Retinal pigment epithelial cell (primary cell): ENCODE measurements at places on chromosomes 7 and 10.

- DNase-seq, result no peak
Measured at GRCh38 chr7:143383642-143383957, 2.5 kb downstream of the ZYX start.

DNA sequence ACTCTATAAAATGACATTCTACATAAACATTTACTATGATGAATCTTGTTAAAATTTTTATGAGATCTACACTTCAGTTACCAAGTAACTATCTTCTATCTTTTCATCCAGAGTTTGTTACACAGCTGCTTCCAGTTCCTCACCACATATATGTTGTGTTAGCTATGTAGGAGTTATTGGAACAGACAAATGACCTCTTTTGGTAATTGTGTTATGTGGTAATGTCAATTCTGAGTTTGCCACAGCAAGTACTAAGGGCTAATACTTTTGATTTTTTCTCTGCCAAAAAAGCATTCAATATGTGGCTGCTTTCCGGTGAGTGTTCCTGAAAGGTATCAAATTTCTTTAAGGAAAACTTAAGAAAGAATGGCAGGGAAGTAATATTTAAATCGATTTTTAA, 573.9 kb upstream of the PCDH15 start:
- DNase-seq, result no peak

DNA sequence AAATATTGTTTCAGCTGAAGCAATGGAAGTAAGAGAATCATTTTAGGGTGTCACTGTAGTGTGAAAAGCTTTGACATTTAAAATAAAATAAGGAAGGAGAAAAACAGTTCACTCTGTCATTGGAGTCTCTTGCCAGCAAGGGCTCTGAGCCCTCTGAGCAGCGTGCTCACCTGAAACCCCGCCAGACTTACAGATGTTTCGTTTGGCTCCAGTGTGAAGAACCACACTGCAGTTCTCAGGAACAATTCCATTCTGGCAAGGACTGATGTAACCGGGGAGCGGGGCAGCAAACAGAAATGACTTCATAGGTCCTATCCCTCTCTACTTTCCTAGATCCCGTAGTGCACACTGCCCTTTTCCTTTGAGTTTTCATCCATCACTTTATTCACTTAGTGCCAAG, 164.3 kb downstream of the CELF2 start:
- DNase-seq, result no peak

DNA sequence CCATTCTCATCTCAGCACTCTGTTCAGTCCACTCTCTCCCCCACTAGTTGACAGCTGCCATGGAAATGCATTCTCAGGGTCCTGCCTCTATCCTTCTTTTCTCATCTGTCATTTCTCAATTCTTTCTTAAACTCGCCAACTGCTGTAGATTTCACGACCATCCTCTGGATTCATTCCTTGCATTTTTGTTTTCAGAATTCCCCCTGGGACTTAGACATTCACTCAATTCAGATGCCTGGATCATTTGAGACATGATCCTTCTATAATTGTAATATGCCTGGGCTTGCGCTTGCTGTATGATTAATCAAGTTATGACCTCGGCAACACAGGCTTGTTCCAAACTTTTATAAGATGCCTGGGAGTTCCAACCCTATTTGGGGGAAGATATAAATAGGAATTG, 104.5 kb downstream of the RAB11FIP2 start:
- DNase-seq, result no peak

GRCh38 chr10:33418301-33418700, 83.8 kb upstream of the NRP1 start:
- DNase-seq, result no peak

DNA sequence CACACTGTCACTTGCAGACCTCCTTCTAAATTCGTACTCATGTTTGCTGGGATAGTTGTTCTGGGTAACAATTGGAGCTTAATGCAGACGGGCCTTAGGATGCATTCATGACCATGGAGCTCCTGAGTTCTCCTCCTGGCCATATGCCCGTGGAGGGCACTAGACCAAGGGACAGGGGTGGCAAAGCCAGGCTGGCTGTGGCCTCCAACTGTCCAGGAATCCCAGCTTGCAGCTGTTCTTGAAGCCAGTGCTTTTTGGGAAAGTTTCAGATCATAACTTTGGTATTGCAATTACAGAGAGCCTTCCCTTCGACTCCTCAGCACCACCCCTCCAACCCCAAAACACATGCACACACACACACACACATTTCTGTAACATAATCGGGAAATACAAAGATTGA, 30.6 kb downstream of the ANTXRL start:
- no peak for DNase-seq

DNA sequence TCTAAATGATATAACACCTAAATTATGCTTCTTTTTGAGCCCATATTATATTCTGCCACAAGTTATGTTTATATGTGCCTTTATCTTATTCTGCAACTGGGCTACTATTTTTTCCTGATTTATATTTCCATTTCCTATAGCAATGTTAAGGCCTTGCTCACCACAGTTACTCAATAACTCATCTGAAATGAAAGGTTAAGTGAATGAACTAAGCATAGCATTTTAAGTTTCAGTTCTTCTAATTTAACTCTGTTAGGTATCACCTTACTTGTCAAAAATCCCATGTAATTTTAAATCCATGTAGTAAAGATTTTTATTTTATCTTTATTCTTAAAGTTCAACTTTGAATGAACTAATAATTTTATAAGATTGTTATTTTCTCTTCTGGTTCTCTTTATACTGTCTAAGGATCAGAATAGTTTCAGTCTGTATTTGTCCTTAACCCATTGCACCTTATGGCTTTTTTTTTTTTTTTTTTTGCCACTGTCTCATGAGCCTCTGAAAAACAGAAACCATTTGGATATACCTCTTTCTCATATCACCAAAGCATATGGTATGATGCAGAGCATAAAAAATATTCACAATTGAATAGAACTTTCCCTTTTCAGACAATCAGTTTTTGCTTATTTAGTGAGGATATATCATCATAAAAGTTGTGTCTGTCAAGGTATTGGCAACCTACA, 301.8 kb upstream of the ZWINT start:
- no peak for DNase-seq

- DNase-seq, result no peak
Measured at GRCh38 chr7:101466871-101467270, 104.2 kb downstream of the COL26A1 start.

- DNase-seq, result peak; percentile 64
Measured at GRCh38 chr10:75959209-75959608, 527.8 kb downstream of the LRMDA start.

DNA sequence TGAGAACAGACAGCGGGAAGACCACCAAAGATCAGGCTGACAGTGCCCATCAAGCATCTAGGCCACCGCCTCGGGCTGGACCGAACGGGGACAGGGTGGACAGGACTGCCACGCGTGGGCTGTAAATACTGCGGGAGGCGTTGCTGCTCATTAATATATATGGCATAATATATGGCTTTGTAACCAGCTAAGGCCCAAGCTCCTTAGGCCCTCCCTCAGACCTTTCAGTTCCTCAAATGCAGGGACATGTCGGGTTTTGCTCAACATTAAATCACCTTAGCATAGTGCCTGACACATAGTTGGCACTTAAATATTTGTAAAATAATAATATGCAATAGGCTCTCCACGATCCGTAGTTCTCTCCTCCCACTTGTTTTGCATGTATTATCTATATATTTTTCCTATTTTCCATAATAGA, 402 bp upstream of the TMEM168 start:
- DNase-seq, result no peak

DNA sequence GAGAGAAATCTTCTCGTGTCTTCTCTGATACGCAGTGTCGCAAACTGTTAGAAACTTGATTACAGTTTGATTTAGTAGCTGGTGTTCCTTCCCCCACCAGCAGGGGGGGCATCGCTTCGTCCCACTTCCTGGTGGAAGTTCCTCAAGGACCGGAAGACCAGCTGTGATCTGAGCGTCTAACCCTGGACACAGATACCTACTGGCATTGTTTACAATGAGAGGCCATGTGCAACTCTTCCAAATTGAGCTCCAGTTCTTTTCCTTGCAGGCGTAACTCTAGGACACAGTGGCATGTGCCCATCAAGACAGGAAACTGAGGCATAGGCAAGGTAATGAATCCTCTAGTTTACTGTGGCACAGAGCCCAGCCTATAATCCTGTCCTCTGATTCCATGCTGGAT, 219.0 kb downstream of the CCDC3 start:
- DNase-seq, result no peak

GRCh38 chr10:7458556-7458955, 47.7 kb upstream of the SFMBT2 start:
- no peak for DNase-seq

GRCh38 chr10:36721871-36722270, 403.5 kb upstream of the ANKRD30A start:
- DNase-seq, result no peak

DNA sequence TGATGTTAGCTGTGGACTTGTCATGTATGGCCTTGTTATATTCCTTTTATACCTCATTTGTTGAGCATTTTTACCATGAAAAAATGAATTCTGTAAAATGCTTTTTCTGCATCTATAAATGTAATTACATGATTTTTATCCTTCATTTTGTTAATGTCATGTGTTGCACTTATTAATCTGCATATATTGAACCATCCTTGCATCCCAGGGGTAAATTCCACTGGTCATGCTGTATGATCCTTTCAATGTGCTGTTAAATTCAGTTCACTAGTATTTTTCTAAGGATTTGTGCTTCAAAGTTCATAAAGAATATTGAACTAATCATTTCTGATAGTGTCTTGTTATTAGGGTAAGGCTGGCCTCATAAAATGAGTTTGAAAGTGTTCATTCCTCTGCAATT, 31.9 kb upstream of the AHR start:
- no peak for DNase-seq

GRCh38 chr7:2200584-2200980, 32.2 kb downstream of the MAD1L1 start:
- no peak for DNase-seq

- DNase-seq, result no peak
Measured at GRCh38 chr7:44634839-44635591, 28.6 kb downstream of the OGDH start.

DNA sequence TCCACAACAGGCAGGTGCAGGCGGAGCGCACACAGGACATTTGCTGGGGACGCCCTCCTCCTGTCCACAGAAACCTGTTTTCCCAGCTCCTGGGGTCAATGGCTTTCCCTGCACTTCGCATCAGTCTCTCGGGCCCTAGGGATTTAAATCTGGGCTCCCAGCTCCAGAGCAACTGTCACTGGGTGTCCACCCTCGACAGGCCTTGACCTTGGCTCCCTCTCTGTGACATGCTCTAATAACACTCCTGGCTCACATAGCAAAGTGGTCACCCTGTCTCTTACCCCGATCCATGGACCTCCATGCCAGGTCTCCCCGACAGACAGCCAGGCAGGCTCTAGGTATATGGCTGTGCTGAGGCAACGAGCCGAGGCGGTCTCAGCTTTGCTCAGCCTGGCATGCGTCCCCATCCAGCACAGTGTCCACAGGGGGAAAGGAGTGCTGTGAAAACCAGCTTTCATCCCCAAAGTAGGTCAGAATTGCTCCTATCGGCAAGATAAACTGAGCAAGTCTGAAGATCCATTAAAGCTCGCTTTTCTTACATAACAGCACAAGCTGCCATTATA, 195.6 kb downstream of the TNS3 start:
- DNase-seq, result no peak

DNA sequence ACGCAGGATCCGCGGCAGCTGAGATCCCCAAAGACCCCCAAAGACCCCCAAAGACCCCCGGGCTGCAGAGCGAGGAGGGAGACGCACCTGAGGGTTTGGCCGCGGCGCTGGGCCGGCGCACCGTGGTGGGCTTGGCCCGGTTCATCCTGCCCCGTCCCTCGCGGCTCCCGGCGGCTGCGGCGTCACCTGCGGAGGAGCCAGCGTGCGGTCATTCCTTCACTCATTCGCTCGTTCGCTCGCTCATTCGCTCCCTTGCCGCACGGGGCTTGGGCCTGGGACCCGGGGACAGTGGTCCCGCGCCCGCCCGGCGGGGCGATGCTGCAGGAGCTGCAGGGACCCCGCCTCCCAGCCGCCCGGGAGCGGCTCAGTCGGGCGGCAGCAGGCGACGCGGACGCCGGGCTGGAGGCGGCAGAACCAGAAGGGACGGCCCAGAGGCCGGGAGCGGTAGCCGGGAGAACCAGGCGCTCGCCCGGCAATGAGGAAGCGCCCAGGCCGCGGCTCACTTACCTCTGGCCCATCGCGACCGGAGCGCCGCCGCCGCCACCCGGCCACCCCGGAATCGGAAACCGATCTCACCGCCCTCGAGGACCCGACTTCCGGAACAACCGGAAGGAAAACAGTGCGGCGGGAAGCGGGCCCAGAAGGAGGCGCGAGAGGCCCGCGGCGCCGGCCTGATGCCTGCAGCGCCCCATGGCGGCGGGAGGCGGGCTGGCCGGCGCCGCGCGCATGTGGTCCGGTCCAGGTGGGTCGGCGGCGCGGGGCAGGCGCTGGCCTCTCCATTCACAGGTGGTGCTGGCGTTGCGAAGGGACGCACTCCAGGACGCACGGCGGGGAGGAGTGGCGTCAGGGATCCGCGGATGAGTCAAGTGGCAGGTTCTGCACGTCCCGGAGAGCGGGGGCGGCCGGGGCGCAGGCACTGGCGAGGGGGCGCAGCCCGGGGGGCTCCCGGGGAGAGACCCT, at the start of gene INTS1:
INTS1 (minus strand) TSS at position 574 of the 960 bp plus-strand sequence; CDS start at position 145, 429 bp downstream.
- DNase-seq, result peak; percentile 52

GRCh38 chr7:33774762-33775523, 130.4 kb upstream of the BMPER start:
- peak; percentile 63 for DNase-seq

GRCh38 chr7:20449176-20449575, 118.5 kb downstream of the ITGB8 start:
- no peak for DNase-seq

GRCh38 chr7:45177801-45178200, 20.2 kb downstream of the RAMP3 start:
- no peak for DNase-seq

GRCh38 chr7:37304921-37305320, 143.7 kb downstream of the ELMO1 start:
- DNase-seq, result no peak

GRCh38 chr7:111098011-111098925, 7.3 kb downstream of the LRRN3 start:
- DNase-seq, result no peak

DNA sequence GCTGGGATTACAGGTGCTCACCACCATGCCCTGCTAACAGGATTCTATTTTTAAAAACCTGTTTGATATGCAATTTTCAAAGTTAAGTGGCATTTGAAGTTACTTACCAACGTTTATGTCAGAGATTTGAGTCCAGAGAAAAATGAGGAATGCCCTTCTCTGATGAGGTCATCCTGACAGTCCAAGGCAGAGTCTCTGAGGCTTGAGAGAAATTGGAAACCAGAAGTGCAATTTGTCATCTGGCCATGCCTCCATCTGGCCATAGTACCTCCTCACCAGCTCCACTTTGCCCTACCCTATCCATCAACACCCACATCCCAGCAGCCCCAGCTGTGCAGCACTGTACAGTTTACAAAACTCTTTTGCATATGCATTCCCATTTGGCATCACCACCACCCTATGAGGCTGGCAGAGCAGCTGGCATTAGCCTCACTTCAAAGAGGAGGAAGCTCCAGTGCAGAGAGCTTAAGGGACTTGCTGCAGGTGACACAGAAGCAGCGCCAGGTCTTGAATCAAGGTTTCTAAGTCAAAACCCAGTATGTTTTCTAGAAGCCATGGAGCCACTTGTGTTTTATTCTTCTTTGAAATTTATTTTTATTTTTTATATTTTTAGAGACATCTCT, 54.5 kb upstream of the PDZD8 start:
- no peak for DNase-seq
